ENCODE measurements at places on chromosomes 6 and 20. TPM values are rescaled to one million over a fixed set of nuclear protein-coding genes. Genes with fewer than 3 reads are reported as not detected.

- DNase-seq = no peak
- H3K4me1 ChIP-seq = no peaks in the 10 kb centered on the region
- H3K36me3 ChIP-seq = no peaks in the 10 kb centered on the region
- no peak overlapping the region for H3K27ac ChIP-seq
- H3K4me3 ChIP-seq = no peak overlapping the region
Measured at GRCh38 chr6:4581468-4582385, 194.5 kb upstream of the CDYL start.

IL17A gene
- total RNA-seq = not detected

DNA sequence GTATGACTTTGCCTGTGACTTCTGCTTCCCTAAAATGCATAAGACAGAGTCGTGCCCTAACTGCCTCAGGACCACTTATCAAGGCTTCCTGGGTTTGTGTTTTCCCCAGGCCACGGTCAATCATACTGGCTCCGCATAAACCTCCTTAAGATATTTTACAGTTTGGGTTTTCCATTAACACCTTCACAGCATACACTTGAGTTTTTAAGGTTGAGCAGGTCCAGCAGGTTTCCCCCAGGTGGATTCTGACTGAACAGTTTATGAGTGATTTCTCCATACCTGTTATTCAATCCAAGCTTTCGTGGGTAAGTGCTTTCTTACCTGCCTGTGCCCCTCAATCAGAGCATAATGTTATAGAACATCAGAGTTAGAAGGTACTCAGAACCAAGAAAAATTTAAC is 39.3 kb downstream of the NINL start:
- no peaks in the 10 kb centered on the region for H3K4me1 ChIP-seq
- DNase-seq = no peak
- H3K27me3 ChIP-seq = no peaks in the 10 kb centered on the region
- no peak overlapping the region for H3K4me3 ChIP-seq
- H3K27ac ChIP-seq = no peak overlapping the region

- no peaks in the 10 kb centered on the region for H3K36me3 ChIP-seq
- DNase-seq = no peak
- no peak overlapping the region for H3K4me3 ChIP-seq
- H3K27me3 ChIP-seq = no peaks in the 10 kb centered on the region
Measured at GRCh38 chr20:58918621-58919020, 62.4 kb upstream of the NELFCD start.

PPP1R3G gene
- 0.14 TPM for total RNA-seq

DNA sequence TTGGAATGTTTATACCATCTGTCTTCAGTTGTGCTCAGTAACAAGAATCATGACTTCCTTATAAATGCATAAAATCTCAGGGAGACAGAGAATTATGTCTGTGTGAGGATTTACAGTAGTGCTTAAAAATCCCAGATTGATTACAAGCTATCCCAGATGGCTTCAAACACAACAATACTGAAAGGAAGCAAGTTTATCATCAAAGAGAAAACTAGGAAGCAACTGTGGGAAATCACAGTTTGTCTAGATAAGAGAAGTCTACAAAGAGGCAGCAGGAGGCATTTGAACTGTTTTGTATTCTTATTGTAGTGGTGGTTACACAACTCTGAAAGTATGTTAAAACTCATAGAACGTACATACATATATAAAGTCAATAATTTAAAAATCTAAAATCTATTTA is 104.4 kb upstream of the SALL4 start:
- H3K27me3 ChIP-seq = peaks cover 9% of the 10 kb centered on the region
- no peak overlapping the region for H3K27ac ChIP-seq
- no peak for DNase-seq
- no peaks in the 10 kb centered on the region for H3K36me3 ChIP-seq
- H3K4me3 ChIP-seq = no peak overlapping the region
- no peaks in the 10 kb centered on the region for H3K4me1 ChIP-seq

DNA sequence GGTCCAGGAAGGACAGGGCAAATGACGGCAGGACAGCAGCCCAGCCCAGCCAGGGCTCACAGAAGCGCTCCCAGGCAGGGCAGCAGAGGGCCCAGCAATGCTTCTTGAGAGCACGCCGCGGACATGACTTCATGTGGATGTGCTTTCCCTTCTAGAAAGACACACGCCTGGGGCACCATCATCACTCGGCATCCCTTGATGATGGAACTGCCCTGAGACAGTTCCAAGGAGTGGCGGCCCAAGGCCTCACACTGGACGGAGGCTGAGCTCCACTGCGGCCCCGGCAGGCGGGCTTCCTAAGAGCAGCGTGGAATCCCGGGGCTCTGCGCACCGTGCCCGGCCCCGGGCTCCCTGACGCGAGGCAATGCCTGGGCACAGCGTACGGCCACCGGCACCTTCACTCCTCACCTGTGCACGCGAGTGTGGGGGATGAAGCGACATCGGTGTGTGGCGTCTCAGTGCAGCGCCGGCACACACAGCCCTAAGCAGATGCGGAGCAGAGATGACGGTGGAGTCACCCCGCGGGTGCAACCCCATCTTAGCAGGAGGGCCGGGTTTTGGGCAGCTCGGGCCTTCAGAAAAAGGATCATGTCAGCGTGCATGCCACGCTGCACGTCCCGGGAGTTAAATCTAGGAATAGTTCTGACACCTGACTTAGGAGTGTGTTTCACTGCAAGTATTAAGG is 86.6 kb downstream of the THBS2 start:
- no peaks in the 10 kb centered on the region for H3K27me3 ChIP-seq
- H3K4me1 ChIP-seq = peaks cover 5% of the 10 kb centered on the region
- H3K4me3 ChIP-seq = no peak overlapping the region
